ENCODE measurements at places on chromosomes 2 and 18.
A peak's percentile ranks its signal among the peaks of the same experiment; 100 is the strongest.

DNA sequence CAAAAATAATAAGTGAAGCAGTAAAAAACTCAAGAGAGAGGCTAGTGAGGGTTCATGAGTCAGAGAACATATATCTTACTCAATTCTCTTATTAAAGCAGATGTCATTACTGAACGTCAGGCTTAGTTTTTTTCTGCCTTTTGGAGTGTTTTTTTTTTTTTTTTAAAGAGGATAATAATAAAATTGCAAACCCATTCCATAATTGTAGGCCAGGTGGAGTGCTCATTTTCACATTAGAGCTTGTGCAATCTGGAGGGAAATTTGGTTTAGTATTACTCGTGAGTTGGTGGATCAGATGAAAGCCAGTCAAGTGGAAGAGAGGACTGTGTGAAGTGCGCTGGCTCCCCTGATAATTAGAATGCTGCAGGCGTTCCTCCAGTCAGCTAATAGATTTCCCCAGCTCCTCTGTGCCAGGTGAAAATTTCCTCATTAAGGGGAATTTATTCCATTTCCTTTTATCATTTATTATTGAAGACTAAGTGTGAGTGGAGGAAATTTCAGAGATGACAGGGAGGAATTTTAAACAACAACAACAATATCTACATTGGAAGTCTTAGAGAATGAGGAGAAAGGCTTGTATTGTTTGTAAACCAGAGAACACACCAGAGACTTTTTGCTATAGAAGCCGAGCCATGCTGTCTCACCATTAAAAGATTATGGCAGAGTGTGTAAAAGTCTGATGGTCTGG, 74.6 kb downstream of the CPS1 start:
- no peak for DNase-seq

- peak; percentile 75 for DNase-seq
Measured at GRCh38 chr2:102848366-102848839, 86.6 kb downstream of the TMEM182 start.

DNA sequence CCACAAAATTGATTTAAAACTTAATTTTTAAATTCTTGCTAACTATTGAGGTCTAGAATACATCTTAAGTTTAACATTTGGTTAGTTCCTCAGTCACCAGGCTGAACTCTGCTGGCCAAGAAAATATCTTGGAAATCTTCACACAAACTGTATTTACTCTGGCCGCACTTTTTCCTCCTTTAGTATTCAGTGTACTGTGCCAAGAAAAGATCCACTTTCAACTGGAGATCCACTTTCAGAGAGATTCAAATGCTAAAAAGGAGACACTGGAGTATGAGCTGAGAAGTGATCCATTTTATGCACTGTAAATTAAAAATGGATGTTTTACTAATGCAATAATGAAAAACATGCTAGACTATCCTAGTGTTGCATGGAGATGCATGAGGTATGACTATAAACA, 98.1 kb downstream of the ANTXR1 start:
- DNase-seq, result no peak

DNA sequence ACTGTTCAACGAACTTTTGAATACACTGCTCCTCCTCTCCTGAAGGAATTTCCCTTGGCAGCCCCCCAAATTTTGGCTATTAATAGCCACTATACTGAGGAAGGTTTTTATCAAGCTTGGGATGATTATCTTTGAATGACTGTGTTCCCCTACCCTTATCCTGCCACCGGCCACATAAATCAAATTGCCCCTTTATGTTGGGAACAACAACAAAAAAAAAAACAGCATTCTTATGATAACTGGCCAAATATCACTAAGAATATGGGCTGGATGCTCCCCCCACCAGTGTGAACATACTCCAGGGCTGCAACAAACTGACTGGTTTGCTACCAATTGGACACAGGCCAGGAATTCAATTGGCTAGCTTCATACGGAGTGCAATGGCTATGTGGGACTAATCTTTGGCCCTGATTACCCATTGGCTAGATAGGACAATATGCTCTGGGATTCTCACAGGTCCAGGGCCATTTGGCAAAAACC, 20.6 kb downstream of the DUSP11 start:
- DNase-seq, result no peak

GRCh38 chr2:121409388-121409787, 121.3 kb upstream of the RNU4ATAC start:
- no peak for DNase-seq

DNA sequence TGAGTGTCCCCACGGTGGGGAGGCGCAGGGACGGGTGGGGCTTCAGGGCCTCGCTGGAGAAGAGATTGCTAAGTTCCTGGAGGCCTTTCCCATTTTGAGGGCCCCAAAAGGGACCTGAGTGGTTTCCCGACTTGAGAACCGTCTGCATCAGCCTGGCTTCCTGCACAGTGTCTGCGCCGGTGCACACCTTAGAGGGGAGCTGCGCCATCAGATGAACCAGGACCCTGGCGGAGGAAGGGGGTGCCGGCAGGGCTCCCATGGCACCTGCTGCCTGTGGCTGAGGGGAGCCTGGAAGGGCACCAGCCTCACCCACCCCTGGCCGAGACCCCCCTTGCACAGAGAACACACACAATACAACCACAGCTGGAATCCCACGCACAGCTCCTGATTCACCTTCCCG, 465.1 kb upstream of the MYT1L start:
- DNase-seq, result no peak

DNA sequence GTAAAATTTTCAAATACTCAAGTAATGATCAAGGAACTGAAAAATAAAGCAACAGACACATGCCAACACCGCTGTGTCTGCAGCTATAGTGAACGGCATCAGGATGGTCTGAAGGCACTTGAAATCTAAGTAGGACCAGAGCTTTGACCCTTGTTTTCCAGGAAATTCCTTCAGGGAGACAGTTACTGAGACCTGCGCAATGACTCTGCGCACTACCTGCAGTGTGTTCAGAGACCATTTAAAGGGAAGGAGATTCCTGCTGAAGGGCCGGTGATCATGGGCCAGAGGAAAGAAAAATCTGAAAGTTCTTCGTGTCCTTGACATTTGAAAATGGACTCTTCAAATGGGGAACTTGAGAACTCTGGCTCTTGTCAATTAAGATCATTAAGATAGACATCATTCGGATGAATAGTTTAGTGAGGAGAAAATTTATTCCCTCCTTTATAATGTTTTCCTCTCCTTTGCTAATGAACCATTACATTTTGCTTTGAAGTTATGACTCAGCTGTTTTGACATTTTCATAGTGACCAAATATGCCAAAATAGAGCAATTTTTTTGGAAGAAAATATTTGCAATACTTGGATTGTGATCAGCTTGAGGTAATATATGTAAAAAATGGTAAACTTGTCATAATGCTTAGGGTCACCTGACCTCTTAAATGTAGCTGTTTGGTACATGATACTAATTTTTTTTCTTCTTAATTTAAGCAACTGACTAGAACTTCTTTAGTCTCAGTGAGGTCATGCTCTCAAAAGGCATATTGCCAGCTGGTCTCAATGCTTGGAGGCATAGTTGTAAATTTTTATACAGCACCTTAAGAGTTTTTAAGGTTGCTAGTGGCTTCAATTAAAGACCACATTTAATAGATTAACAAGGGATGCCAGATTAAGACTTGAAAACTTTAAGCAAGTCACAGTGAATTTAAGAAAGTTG, 329.3 kb downstream of the ARHGAP15 start:
- no peak for DNase-seq

DNA sequence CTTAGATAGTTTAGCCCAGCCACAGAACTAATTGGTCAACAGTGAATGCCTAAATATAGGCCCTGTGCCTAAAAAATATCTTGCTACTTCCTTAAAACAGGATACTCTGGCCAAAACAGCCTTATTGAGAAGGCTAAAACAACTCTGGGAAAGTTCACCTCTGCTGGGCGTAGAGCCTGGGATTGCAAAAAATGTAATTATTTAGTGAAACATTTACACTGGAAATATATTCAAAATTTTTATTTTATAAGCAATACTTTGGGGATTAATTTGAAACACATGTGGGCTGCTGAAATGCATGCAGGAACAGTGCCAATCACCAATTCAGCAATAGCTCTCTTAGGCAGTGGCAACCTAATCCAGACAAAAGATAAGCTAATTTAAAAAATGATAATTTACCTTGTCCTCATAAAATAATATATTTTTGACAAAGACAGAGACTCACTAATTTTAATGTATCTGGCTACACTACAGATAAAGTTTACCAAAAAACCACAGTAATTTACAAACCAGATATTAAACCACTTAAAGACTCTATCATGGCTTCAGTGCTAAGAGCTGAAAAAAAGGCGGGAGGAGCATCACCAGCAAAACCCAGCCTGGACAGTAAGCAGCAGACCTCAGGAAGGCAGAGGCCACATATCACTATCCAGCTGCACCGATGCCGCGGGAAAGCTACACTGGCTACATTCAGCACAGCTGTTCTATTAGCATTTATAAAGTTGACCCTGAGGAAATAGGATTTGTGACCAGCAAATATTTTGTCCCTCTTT, 18.5 kb downstream of the TRAK2 start:
- DNase-seq, result no peak

DNA sequence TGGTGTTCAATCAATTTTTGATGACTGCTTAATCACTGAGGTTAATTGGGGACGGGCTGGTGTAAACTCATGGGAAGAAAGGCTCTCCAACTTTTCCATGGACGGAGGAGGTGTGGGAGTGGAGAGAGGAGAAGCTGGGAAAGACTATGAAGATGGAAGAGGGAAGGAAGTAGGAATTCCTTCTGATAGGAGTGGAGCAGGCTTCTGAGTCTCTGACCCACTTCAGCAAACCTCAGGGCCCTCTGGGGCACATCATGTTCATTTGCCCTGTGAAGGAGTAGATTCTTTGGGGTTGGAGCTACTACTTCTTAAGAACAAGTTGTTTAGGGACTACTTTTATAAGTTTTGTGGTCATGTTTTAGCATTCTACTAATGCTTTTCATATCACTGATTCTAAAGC, 87.0 kb upstream of the MAP4K3 start:
- DNase-seq, result no peak

DNA sequence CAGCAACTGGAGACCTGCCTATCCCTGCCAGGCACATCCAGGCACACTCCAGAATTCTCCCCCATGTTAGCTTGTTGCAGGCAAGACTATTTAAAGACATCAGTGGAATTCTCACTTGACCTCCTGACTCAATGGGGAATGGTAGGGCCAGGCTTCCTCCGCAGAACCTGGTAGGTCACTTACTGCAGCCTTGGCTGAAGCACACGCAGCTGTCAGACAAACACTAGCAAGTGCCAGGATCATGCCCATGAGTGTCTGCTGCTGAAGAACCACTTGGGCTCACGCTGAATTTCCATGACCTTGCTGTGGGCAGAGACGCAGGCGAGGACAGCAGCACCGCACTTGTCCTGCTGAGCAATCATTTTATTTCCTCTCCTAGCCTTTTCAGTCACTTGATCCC, 3.2 kb downstream of the LRRC30 start:
- no peak for DNase-seq

DNA sequence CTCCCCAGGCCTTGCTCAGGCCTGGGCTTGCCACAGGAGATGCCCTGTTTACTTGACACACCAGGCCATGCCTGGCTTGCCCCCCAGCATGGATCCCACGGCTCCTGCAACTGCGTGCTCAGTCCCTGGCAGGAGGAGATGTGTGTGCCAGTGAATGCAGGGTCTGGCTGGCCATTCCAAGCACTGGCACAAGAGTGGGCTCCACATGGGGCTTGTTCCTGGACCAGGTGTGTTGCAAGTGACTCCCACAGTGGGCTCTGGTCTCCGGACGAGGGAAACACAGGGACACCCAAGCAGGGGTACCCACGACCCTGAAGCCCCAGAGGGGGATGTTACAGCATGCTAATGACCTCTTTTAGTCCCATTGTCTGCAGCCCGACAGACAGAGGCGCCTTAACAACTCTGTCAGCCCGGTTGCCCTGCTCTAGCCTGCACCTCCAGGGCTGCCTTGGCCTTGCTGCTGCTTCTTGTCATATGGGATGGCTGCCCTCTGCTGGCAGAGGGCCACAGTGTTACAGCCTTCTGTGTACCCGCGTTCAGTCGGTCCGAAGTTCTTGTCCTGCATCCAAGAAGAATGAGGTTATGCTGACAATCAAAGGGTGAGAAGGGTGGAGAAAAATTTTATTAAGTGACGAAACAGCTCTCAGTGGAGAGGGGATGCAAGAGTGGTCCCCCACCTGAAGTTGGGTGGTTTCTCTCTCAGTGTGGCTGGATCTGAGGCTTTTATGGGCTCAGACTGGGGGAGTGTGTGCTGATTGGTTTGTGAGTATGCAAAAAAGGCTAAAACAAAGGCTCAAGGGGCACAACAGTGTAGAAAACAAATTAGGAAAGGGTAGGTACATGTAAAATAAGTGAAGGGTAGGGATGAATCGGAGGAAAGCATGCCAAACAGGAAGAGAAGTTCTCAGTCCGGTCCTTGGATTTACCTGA, 180.4 kb downstream of the MBD5 start:
- DNase-seq, result peak; percentile 2

DNA sequence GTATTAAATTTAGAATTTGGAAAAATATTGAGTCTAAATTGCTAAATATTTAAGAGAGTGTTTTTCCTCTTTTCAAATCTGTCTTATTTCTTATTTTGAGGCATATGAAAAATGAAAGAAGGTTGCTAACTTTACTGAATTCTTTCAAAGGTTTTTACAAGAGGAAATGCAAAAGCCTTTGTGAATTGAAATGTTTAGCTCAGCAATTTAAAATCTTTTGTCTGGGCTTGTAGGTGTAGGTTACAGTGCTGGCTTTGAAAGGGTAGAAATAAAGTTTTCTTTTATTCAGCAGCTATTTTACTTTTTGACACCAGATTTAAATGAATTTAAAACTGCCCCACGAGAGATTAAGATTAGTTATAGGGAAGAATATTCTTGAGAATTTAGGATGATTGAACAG, 192.0 kb downstream of the CDH7 start:
- no peak for DNase-seq

GRCh38 chr2:228767196-228767595, 503.9 kb downstream of the PID1 start:
- DNase-seq, result peak; percentile 61

DNA sequence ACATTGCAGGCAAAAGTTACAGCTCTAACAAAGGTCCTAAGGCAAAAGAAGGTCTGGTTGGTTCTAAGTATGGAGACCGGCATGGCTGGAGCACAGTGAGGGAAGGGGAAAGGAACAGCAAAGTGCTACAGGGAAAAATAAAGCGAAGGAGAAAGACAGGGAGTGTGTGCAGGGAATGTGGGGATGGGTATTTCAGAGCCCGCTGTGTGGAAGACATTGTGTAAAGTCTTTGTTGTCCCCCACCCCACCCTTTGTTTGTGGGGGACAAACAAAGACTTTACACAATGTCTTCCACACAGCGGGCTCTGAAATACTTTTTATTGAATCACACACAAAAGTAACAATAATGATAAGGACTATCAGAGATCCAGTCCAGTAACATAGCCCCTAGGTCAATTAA, 28.9 kb upstream of the C2orf15 start:
- DNase-seq, result no peak
